LoVo (cell line): ENCODE measurements at places on chromosomes 3 and 15.

DNA sequence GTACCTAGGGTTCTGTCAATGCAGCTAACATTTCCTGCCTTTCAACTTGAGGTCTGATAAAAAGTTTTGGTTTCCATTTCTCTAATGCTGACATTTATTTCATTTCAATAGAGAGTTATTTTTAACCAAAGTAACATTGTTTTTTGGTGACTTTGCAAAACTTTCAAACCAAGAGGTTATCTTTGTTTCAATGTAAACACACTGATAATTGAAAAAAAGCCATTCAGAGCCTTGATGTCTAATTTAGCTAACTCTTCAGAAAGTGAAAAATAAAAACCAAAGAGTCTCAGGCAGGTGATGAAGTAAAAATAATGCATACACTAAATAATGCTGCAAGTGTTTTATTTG lies 9.6 kb upstream of the TIPARP start:
- no peak for DNase-seq

DNA sequence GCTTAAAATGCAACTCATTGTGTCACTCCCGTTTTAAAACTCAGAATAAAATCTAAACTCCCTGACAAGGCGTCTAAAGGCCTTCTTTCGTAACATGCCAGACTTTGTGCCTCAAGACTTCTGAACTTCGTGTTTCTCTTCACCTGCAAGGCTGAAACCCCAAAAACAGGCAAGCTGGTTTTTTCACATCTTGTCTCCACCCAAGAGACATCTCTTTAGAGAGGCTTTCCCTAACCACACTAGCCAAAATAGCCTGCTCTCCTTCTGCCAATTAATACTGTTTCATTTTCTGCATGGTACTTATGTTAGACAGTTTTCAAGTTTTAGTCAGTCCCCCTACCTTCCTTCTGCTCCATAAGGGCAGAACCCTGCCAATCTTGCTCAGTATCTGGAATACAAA lies 41.6 kb downstream of the RAF1 start:
- no peak for DNase-seq

- DNase-seq, result peak; percentile 81
Measured at GRCh38 chr15:43913026-43913780, 86.4 kb downstream of the WDR76 start.

GRCh38 chr3:141812586-141812985 lies 49.4 kb downstream of the GRK7 start:
- no peak for DNase-seq

DNA sequence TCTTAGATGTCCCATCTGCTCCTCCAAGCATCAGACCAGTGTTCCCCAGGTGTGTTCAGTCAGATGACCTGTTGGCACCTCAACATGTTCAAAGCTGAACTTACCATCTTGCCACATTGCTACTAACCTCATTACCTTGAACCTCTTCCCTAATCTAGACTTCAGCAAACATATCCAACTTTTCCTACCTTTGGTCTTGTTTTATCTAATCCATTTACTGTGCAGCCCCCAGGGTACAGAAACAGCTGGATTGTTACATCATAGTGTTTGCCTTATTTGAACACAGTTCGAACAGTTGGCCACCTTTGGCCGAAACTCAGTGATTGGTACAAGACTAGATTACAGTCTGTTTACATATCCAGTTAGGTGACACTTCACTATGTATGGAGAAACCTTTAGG lies 36.1 kb upstream of the MCF2L2 start:
- no peak for DNase-seq

- no peak for DNase-seq
Measured at GRCh38 chr3:37906734-37907282, 45.1 kb downstream of the CTDSPL start.

- DNase-seq, result no peak
Measured at GRCh38 chr3:98574132-98574531, 19.3 kb downstream of the CPOX start.

DNA sequence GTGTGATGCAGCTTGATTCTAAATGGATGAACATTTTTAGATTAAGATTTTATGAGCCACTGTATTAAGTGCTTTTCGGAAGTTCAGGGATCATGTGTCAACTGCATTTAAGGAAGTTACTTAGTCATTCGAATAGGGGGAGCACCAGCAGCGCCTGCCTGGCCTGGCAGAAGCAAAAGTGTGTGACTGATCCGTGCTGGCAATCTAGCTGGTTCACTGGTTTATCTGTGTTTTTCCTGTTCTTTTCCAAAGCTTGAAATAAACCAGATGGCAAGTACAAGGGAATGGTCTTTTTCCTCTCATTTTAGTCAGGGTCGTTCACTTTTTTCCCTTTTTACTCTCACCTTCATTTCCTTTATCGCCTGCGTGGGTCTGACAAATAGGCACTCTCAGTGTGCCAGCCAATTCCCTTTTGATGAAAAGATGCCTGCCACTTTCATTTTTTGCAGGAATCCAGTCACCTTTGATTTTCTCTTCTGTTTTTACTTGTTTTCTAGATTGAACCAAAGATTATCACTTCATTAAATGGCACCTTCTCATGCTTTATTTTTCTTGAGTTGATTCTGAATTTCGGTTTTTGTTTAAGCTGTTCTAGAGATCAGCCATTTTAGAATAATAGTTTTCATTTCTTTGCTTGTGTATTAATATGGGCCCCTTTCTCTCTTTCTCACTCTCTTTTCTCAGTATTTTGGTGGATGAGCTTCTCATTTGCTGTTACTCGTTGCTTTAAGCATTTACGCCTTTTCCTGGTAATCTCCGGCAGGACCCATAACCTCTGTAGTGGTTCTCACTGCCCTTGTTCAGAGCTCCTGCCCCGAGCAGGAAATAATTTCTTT lies 2.8 kb downstream of the ABHD2 start:
- DNase-seq, result no peak

- DNase-seq, result no peak
Measured at GRCh38 chr3:147218965-147219364, 187.4 kb downstream of the ZIC4 start.

GRCh38 chr15:62059108-62059815 lies 985 bp downstream of the VPS13C start:
- no peak for DNase-seq

- no peak for DNase-seq
Measured at GRCh38 chr3:14537590-14538450, 2.3 kb downstream of the GRIP2 start.

DNA sequence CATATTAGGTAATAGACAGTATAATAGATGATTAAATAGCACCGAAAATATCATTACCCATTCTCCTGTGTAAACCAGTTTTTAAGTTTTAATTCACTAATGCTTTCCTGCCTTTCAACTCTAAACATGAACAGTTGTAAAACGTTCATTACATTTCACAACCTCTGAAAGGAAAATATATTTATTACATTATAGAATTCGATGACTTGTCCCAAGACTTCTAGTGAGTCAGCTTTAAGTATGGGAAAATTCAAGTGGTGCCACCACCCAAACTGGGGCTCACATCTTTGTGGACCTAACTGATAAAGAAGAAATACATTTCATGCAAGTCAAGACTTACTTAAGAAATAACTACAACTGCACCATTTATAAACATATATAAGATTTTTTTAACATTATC lies 2.0 kb downstream of the TRIM59 start:
- no peak for DNase-seq

GRCh38 chr3:12470111-12470510 lies 14.2 kb upstream of the TSEN2 start:
- DNase-seq, result peak; percentile 53

DNA sequence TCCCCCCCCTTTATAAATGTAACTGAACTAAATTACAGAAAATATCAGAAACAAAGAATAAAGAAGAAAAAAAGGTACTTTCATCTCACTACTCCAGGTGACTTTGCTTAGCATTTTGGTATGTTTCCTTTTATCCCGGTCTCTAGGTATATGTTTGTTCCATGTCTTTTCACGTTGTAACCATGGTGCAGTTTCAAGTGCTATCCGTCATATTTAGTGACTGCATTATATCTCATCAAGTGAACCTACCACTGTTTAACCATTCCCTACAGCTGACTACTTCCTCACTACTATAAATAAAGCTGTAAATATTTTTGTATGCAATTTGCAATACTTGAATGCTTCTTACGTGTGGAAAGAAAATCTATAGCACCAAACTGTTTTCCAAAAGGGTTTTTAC lies 2.2 kb downstream of the BTBD1 start:
- no peak for DNase-seq

DNA sequence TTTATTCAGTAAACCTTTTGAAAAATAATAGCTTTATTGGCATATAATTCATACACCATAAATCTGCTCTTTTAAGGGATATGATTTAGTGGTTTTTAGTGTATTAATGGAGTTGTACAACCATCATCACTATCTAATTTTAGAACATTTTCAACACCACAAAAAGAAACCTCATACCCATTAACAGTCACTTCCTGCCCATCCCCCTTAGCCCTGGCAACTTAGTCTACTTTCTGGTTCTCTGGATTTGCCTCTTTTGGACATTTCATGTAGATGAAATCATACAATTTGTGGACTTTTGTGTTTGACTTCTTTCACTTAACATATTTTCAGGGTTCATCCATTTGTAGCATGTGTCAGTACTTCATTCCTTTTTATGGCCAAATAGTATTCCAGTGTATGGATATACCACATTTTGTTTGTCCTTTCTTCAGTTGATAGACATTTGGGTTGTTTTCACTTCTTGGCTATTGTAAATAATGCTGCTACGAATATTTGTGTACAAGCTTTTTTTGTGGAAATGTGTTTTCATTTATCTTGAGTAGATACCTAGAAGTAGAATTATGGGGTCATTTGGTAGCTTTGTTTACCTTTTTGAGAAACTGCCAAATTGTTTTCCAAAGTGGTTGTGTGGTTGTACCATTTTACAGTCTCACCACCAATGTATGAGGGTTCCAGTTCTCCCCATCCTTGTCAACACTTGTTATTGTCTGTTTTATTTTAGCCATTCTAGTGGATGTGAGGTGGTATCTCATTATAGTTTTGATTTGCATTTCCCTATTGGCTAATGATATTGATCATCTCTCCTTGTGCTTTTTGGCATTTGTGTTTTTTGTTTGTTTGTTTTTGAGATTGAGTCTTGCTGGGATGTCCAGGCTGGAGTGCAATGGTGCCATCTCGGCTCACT lies 45.8 kb downstream of the SMAD3 start:
- no peak for DNase-seq

DNA sequence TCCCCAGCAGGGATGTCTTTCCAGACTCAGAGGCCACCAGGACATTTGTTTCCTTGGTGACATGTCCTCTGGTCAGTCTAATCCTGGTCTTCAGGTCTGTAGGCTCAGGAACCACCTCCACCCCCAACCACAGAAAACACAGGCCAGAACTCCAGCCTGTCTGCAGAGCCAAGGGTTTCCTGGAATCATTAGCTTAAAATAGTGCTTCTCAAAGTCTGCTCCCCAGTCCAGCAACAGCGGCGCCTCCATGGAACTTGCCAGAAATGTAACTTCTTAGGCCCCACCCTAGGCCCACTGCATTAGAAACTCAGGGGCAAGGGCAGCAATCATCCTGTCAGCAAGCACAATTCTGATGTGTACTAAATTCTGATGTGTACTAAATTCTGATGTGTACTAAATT lies 20.0 kb downstream of the SLC28A1 start:
- DNase-seq, result no peak

GRCh38 chr15:70503073-70503745 lies 260.1 kb downstream of the UACA start:
- DNase-seq, result no peak

DNA sequence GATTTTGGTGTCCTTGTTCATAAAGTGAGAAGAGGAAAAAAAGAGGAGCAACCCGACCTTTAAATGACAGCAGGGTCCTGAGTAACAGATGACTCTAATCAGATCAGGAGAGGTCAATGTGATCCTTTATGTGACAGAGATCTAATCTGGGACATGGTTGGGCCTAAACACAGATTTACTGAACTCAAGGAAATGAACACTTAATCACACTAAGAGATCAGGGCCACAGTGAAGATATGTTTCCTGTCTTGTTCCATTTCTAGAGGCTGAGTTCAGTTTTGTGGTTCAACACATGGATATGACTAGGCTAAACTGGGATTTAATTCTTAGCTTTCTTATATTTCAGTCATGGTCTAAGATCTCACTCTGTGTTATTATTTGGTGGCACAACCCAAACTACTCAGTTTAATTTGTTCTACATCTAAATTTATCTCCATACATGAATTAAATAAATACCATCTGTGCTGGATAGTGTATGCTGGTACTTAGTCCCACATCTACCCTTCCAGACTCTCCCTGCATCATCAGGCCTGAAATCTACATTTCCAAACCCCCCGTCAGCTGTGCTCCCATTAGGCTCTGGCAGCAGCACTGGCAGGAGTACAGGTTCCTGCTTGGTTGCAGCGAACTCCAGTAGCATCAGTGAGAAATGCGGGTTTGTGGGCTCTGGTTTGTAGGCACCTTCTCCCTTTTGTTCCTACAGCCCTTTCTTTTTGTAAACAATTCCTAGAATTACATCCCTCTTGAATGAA lies 22.6 kb downstream of the SFMBT1 start:
- no peak for DNase-seq

- no peak for DNase-seq
Measured at GRCh38 chr3:38555149-38555840, 59.2 kb downstream of the EXOG start.

GRCh38 chr15:90871716-90872485 lies 3.5 kb downstream of the FURIN start:
- DNase-seq, result no peak

- no peak for DNase-seq
Measured at GRCh38 chr3:177893331-177893730, 642.9 kb upstream of the KCNMB2 start.

DNA sequence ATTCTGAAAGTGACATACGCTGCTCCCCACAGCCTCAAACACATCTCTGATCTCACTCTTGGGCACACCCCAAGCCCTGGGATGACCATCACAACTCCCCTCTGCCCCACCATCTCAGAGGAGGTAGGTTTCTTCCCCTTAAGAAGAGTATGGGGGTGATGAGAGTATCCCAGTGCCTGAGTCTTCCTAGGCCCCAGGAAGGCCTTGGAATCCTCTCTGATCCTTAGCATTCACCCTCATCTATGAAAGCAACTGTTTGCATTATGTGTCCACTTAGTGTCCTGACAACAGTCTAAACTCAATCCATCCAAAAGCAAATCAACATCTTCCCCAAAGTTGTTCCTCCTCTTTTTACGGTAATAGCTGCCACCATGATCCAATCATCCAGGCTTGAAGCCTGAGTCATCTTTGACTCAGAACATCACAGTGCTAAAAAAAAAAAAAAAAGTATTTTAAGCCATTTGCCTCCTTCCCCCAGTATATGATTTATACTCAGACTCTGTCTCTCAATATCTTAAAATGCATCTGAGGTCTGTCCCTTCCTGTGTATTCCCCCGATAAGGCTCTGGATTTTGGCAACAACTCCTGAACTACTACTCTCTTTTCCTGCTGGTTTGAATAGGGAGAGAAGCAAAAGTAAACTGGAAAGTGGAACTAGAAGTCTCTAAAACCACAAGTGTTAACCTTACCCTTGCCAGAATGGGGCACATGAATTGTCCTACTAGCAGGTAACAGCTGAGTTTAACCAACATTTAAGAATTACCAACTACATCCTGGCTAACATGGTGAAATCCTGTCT lies 22.5 kb downstream of the POPDC2 start:
- no peak for DNase-seq

- DNase-seq, result peak; percentile 40
Measured at GRCh38 chr15:52360229-52361203, 64.9 kb upstream of the MYO5C start.
